NCI-H1048 (cell line): ENCODE measurements at places on chromosomes 1 and 21.

DNA sequence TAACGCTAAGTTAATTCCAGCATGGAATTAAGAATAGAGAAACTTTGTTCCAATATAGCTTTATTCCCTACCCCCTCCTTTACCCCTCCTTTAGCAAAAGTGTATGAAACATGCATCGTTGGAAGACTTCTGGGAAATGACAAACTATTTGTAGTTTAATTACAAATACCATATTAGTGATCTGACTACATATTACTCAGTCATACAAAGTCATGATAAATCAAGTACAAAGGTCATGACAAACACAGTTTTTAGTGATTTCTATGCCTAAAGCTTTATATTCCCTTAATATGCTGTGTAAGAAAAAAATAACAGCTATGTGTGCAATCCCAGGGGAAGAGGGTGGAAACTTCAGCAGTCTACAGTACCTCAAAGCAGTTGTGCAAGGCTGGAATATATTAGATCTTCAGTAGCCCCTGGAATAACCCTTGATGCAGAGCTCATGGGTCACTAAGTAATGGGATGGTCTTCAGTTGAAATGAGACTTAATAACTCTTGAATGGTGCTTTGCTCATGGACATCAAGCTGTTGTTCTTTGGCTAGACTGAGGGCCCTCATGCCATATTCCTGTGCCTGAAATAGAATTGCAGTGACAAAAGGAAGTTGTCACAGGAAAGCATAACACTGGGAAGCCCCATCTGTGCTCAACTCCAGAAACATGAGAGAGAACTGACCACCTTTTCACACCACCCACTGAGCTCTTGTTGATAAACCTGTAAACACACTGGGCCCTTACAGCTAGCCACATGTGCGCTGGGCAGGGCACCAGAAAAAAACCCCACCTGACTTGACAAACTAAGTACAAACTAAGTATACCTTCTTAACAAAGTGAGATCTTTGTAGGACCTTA, 25.3 kb downstream of the ZMYND12 start:
- no peak for DNase-seq

DNA sequence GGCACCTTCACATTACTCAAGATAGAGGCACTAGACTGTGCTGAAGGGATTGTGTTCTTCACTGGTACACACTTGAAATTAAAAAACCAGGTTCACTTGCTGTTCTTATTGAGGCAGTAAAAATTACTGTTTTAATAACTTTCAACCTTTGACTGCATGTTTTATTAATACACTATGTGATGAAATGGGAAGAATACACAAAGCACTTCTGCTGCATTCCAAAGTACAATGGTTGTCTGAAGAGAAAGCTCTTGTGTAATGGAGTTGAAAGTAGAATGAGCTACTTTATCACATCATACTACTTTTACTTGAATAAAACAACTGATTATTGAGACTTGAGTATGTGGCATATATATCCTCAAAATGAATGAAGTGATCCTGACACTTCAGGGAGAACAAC, 49.7 kb downstream of the LRRC8C start:
- DNase-seq: no peak

DNA sequence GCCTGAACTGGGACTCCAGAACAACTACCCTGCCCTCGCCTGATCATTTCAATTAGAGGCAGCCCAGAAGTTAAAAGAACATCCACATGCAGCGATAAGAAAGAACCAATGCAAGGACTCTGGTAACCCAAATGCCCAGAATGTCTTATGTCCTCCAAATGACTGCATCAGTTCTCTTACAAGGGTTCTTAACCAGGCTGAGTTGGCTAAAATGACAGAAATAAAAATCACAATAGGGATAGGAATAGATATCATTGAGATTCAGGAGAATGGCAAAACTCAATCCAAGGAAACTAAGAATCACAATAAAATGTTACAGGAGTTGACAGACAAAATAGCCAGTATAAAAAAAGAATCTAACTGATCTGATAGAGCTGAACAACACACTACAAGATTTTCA, 80.1 kb upstream of the PTGFR start:
- no peak for DNase-seq

DNA sequence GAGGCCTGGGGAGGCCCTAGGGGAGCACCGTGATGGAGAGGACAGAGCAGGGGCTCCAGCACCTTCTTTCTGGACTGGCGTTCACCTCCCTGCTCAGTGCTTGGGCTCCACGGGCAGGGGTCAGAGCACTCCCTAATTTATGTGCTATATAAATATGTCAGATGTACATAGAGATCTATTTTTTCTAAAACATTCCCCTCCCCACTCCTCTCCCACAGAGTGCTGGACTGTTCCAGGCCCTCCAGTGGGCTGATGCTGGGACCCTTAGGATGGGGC, 5.2 kb downstream of the ELF3 start:
- no peak for DNase-seq

- no peak for DNase-seq
Observed at GRCh38 chr1:37441490-37441889, 32.9 kb upstream of the ZC3H12A start.

DNA sequence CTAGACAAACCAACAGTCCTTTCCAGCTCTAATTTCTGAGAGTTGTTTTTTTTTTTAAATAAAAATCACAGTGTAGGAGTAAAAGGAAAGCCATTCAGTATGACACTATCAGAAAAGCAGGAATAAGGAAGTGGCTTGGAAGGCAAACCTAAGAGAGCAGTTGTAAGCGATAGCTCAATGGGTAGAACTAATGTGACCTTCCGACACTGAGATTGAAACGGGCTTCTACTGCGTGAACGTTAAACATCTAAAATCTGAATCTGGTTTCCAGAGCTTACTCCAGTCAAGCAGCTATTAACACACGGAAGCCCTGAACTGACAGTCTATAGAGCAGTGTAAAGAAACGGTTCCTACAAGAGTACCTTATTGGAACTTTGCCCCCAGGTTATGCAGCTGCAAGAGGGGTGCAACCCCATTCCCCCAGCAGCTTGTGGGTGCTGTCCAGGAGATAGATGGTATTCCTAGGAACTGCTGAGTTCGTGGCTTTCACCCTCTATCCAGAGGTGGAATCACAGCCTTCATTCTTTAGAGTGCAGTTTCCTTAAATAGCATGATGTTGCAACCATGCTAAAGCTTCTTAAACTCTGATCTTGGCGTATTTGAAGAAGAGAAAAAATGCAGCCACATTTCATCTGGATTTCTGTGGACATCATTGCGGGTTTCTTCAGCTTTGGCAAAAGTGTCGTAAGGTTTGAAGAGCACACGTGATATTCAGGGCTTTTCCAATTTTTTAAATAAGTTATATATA, 3.3 kb upstream of the IRF2BP2 start:
- no peak for DNase-seq

DNA sequence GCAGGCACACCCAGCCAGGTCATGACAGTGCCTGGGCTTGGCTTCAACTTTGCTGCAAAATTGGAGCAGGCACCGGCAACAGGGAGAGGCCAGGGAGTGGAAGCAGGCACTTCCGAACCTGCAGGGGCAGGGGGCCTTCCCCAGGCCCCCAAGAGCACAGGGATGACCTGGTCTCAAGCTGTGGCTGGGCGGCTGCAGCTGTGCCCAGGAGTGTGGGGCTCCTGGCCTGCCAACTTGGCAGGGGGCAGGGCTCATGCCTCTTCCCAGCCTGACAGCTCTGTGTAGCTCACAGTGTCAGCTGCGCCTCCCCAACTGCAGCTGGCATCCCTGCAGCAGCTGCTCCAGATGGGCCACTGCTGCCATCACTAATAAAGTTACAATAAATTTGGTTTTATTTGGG, 51.5 kb upstream of the SCYL3 start:
- DNase-seq: no peak

GRCh38 chr1:145975216-145975615, 10.7 kb downstream of the POLR3GL start:
- no peak for DNase-seq

DNA sequence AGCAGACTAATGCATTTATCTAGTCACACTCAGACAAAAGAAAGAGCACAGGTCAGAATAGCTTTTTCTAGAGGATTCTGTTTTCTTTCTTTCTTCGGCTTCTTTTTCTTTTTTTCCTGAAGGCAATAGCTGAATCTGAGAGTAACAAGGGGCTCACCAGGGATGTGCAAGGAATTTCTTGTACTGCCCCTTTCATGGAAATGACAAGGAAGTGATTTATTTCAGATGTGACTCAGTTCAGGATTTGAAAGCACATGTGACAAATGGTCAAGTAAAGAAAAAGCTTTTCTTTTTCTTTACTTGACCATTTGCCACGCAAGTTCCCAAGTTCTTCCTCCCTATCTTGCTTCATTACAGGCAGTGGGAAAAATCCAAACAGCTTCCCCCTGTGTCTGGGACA, 202.0 kb downstream of the GABPA start:
- DNase-seq: no peak

DNA sequence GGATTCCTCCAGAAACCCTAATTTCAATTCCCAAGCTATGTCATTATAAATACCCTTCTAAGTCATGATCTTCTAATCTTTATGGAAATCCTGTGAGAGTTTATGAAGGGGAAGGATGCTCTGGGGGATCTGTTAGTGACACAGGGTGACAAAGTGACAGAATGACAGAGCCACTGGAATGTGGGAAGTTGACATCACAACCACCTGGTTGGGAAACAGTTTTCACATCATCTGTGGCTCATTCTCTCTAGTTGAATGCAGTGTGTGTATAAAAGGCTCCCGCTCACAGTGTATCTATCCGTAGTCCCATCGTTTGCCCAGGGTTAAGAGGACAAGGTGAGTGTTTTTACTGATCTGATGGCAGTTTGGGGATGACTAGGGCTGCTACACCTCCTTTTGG, at the start of gene LCE7A:
Gene LCE7A (plus strand): TSS at position 301 of the 400 bp plus-strand sequence. CDS start 702 bp downstream, outside the sequence.
- no peak for DNase-seq

DNA sequence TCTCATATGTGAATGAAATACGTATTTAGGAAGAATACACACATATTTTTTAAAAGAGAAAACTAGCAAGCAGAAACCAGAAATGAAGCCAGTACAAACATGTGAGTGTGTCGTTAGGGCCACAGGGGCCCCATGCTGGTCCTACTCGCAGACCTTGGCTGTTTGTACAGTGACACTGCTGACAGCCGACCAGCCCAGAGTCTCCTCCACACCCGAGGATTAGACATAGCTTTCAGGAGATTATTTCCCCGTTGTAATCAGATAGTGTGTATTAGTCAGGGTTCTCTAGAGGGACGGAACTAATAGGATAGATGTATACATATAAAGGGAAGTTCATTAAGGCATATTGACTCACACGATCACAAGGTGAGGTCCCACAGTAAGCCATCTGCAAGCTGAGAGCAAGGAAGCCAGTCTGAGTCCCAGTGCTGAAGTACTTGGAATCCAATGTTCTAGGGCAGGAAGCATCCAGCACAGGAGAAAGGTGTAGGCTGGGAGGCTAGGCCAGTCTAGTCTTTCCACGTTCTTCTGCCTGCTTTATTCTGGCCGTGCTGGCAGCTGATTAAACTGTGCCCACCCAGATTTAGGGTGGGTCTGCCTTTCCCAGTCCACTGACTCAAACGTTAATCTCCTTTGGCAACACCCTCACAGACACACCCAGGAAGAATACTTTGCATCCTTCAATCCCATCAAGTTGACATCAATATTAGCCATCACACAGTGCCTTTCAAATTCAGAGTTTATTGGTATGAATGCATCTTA, 51.2 kb downstream of the DIP2A start:
- DNase-seq: no peak

DNA sequence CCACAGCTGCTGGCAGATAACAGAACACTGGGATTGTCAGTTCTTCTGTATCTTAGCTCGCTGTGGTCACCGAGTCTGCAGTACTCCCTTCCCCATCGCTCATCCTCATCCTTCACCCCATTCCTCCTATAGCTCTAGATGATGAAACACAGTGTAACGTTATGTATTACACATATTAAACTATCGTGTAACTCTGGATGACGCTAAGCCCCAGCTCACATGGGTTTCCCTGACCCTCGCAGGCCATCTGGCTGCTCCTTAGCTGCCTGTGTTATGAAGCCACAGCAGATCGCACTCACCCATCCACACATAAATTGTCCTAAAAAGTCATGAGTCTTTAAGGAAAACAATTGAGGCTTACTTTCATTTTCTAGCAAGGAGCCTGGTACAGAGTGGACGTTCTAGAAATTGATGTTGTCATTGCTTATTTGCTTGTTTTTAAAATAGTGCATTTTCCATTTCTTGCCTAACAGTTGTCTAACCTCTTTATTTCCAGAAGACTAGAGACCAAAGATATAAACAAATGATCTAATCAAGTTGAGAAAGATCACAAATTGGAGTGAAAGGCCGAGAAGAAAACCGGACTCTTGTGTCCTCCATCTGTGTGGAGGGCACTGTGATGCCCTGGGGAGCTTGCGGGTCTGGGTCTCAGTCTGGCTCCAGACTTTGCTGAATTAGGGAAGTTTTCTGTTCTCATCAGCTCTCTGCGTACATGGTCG, 24.3 kb upstream of the PCP4 start:
- no peak for DNase-seq

DNA sequence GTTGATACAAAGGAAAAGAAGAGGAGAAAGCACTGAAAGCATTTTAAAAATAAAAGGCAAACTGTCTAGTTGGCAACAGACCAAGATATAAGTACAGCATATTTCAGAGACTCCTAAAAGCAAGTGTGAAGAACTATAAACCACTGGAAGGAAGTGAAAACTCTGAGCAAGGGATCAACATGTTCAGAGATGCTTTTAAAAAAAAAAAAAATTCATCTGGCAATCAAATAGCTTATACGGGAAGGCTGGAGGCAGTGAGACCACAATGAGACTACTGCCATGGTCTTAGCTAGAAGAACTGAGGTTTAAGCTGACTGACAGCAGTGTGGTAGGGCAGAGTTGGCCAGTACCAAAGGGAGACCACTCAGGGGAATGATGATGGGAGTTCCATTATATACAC, 124.3 kb downstream of the VAV3 start:
- DNase-seq: no peak

DNA sequence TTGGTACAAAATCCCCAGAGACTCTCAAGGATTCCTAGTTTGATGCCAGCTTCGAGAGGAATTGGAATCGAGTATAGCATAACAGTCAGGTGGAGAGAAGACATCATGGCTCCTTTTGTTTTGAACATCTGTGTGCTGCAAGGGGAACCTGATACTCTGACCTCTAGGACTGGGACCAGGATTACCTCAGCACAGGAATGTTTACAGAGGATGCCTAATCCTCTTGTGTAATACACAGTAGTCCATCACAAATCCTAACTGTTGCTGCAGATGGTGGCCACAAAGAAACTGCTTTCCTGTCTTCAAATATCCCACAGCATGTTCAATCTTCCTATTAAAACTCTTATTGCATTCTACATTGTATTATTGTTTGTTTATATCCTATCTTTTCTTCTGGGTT, 111.8 kb upstream of the PRMT6 start:
- no peak for DNase-seq

GRCh38 chr1:161945306-161946060, 78.2 kb downstream of the OLFML2B start:
- no peak for DNase-seq

- no peak for DNase-seq
Observed at GRCh38 chr1:151720974-151721787, at the start of gene RIIAD1. Gene RIIAD1, plus strand, starts transcription at chr1:151721522. Its CDS starts 15 bp downstream, at chr1:151721537.

GRCh38 chr1:233540816-233541215, 73.1 kb upstream of the KCNK1 start:
- no peak for DNase-seq

GRCh38 chr1:212973899-212974298, 23.6 kb downstream of the VASH2 start:
- DNase-seq: no peak

- no peak for DNase-seq
Observed at GRCh38 chr1:236779312-236779711, 15.8 kb upstream of the MTR start.

- DNase-seq: no peak
Observed at GRCh38 chr1:200960948-200961340, 62.6 kb downstream of the KIF21B start.

- DNase-seq: no peak
Observed at GRCh38 chr1:97538113-97538512, 382.7 kb downstream of the DPYD start.

- DNase-seq: no peak
Observed at GRCh38 chr1:43766086-43766784, 58.9 kb downstream of the ST3GAL3 start.
